Spinal cord (tissue), 10 donors: ENCODE measurements at places on chromosomes 4 and X. TPM values are rescaled to one million over a fixed set of nuclear protein-coding genes. Genes with fewer than 3 reads are reported as not detected.

- no peak for DNase-seq
Observed at GRCh38 chr4:188015025-188015940, 19.7 kb downstream of the ZFP42 start.

STX18 gene
- total RNA-seq = 26.9 TPM

GRCh38 chr4:19776021-19776459 lies 475.7 kb upstream of the SLIT2 start:
- no peak for DNase-seq

DNA sequence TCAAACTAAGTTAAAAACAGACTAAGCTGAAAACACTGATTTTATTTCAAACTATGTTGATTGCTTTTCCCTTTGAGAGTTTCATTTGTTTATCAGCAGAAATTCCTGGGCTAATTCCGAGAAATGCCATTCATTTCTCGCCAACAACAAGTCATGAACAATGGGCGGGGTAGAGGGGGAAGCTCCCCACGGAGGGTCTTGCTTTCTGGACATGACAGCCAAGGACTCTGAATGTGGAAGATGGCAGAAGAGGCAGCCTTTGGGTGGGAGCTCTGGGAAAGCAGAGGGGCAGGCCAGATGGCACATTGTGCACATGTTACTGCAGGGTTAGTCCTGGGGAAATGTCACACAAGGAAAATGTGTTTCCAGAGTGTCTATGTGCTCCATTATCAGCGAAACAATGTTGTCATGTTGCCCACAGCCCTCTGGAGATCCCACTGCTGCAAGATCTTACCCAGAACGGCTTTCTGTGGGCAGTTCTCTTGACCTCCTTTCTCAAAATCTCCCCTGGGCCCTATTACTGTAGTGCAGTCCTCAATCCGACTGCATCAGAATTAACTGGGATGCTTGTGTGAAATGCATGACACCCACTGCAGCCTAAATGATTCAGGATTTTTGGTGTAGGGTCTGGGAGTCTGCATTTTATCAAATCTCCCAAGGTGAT lies 45.0 kb downstream of the CHRDL1 start:
- DNase-seq = no peak

DNA sequence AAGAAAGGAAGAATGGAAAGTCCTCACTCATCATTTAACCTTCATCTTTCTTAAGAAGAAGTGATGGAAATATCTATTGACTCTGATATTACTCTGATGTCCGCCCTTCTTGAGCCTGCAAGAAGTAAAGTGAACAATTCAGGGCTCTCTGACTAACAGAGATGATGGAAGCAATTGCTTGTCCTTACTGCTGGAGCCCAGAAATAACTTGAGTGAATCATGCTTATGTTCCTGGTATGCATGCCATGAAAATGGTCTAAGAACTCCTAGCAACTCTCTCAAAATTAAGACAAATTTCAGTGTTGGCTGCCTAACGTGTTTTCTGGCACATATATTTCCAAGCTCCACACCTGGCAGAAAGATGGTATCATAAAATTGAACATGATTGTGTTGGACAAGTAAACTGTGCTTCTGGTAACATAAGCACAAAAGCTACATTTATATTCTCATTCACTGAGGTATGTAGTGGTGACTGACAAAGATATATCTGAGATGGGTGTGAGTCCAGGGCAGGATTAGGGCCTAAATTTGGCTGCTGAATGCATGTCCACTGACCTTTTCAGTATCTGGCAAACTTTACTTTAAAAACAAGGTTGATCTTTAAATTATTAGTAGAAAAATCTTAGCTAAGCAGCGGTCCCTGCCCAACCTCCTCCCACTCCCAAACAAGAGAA lies 109.2 kb upstream of the OTUD4 start:
- no peak for DNase-seq

DNA sequence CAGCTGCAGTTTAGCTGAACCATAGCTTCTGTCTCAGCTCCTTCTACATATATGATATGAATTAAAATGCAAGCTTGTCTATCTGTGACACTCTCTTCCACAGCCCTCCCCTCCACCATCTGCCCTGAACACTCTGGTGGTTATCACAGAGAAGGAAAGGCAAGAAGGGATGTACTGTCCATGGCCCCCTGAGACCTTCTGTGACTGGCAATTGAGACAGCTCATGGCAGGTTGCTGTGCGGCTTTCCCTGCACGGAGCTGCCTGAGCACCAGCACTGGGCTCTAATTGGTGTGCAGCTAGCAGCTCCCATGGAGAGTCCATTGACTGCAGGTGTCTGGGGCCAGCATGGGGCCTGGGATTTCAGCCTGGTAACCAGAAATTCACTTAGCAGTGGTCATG lies 109.8 kb upstream of the ANXA3 start:
- DNase-seq = no peak

- no peak for DNase-seq
Observed at GRCh38 chrX:154328646-154329045, 33.1 kb downstream of the TKTL1 start.

BMX gene
- total RNA-seq = 2.9 TPM
